ENCODE measurements at places on chromosomes 2 and 18. TPM values are rescaled to one million over a fixed set of nuclear protein-coding genes. Genes with fewer than 3 reads are reported as not detected.
A peak's percentile ranks its signal among the peaks of the same experiment; 100 is the strongest.

Gene CD8B2
- not detected for polyA plus RNA-seq

DNA sequence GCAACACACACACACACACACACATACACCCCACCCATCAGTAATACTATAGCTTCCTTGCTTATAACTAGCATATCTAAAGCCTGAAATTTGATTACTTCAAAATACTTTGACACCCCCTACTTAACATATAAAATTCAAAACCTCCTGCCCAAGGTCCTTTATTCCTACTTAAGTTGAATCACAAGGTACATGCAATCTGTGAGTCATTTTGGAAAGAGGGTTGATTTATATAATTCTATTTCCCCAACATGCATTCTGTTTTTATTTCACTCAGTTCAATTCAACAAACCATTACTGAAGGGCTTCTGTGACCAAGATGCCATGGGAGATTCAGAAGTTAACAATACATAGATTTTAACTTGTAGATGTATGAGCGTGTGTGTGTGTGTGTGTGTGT is 420.7 kb downstream of the METTL4 start:
- peak; percentile 12 for DNase-seq

Gene ALPI
- polyA plus RNA-seq: not detected

- no peak for DNase-seq
Observed at GRCh38 chr2:68849579-68850030, 21.6 kb downstream of the BMP10 start.

GRCh38 chr2:42001711-42002201 is 46.1 kb upstream of the PKDCC start:
- no peak for DNase-seq

GRCh38 chr2:3110994-3111666 is 266.5 kb downstream of the EIPR1 start:
- no peak for DNase-seq

- peak; percentile 10 for DNase-seq
Observed at GRCh38 chr2:144645083-144645778, 125.3 kb upstream of the ZEB2 start.

Gene CCDC148
- 0.35 TPM for polyA plus RNA-seq

Gene RTKN
- 99.4 TPM for polyA plus RNA-seq

- no peak for DNase-seq
Observed at GRCh38 chr2:871926-872680, 78.5 kb upstream of the SNTG2 start.

GRCh38 chr2:47652061-47652690 is 130.8 kb upstream of the MSH6 start:
- no peak for DNase-seq

Gene IHH
- polyA plus RNA-seq: 0.02 TPM

- DNase-seq: no peak
Observed at GRCh38 chr2:181240844-181241243, 216.3 kb upstream of the ITGA4 start.

- no peak for DNase-seq
Observed at GRCh38 chr18:45386041-45386655, 229.1 kb upstream of the SLC14A2 start.

Gene NDC80
- polyA plus RNA-seq: 16.9 TPM

Gene CD207
- polyA plus RNA-seq: not detected

Gene GALNT13
- not detected for polyA plus RNA-seq

DNA sequence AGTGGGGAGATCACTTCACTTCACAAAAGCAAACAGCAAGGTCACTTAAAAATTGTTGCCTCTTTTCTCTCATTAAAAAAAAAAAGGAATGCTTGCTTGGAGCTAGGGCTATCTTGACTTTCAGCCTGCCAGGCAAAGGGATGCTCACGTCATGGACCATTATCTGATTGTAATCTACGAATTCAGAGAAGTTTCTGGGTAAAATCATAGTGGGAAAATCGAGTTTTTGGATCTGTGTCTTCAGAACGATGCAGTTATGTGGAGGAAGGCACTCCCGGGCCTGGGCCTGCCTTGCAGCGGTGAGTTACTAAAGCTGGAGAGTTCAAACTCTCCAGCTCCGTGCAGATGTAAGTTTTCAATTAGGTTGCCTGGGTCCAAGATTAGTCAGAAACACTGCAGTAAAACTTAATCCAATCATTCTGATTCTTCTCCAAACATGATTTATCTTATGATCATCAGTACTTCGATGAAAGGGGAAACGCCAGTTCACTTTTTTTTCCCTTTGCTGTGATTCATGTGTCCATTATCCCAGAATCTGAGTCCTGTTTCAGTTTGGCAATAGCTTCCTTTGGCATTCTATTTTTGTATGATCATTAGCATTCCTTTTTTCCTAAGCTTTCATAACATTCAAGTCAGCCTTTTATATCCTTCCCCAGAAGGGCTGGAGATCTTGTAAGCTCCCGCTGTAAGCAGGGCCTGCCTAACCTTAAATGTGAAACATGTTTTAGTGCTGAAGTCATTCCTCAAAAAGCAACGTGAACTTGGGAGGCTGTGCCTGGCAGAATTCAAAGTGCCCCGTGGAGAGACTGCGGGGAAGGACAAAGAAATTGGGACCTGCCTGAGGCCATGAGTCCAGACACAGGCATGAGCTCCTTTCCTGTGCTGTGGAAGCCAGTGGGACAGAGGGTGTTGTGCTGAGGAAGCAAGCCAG is 119.3 kb upstream of the TWIST2 start:
- peak; percentile 39 for DNase-seq

GRCh38 chr2:170201275-170201674 is 23.3 kb downstream of the MYO3B start:
- no peak for DNase-seq

DNA sequence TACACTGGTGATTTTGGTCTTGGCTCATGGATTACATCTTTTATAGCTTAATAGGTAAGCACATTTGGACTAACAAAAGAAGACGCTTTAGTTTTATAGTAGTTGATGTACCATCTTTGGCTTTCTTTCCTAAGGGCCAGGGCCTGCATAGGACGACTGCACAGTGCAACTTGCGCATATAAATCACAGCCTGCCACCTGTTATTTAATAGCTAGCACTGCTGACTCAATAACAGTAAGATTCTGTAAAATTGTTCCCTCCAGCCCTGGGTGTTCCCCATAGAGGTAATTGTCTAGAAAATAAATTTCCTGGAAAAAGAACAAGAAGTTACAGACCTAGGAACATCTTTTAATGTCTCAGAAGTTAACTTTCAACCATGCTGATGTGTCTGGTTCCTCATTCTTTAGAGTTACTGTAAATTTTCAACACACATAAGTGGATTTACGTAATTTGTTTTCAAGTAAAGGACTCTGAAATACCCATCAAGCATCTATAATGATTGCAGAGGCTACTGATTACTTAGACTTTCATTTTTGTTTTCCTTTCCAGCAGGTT is 594.2 kb upstream of the NXPH2 start:
- no peak for DNase-seq

GRCh38 chr2:11832531-11832930 is 86.1 kb downstream of the LPIN1 start:
- no peak for DNase-seq

GRCh38 chr2:150485871-150486538 is 1.5 kb downstream of the RND3 start:
- DNase-seq: peak; percentile 85
